Mesothelial cell of epicardium (in vitro differentiated cells): ENCODE measurements at places on chromosomes 7 and 10.

DNA sequence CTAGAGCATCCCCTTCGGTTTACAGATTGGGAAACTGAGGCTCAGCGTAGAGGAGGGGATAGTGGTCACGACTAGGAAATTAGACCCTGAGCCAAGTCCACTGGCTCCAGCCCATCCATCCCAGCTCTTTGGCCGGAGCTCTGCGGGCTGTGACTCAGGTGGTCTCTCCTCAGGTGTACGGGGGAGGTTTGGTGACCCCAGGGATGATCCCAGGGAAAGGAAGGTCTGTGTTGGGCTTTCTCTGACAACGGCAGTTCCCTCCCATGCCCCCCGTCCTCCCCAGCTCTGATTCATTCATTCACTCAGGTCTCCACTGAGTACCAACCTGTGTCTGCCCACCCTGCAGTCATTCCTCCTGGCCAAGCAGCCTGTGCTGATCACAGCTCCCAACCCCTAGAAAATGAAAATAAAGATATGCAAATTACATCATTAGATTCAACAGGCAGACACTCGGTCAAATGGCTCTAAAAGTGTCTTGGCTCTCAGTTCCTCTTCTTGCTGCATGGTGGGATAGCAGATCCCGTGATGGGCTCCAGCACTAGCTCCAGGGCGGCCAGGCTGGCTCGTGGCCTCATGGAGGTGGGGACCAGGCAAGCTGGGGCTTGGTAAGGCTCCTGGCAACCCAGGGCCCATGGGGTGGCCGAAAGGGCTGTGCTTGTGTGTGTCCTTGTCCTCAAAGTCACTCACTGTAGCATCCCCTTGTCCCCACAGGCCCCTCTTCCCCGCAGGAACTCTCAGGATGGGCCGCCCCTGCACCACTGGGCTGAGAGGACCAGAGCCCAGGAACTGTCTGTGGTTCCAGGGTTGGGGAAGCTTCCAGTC is 37.8 kb downstream of the CLRN3 start:
- no peaks in the 10 kb centered on the region for H3K4me1 ChIP-seq
- no peak for DNase-seq
- no peak overlapping the region for H3K4me3 ChIP-seq

DNA sequence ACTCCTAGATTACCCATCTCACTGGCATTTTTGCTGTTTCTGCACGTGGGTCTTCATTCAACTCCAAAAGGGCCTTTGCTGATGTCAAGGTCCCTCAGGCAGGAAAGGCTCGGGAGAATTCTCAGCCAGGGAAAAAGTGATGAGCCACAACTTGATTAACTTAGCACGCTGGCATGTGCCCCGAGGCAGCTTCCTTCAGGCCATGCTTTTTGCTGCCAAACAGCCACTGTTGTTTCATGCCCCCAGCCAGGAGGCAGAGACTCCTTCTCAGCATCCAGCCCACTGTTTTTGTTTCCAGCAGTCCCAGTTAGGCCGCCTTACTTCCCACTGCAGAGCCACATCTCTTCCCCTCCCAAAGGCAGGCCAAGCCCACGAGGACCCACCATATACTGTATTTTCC is 266.5 kb upstream of the YAE1 start:
- no peak overlapping the region for H3K27ac ChIP-seq
- peaks cover 14% of the 10 kb centered on the region for H3K4me1 ChIP-seq
- peaks cover 6% of the 10 kb centered on the region for H3K27me3 ChIP-seq
- no peak overlapping the region for H3K4me3 ChIP-seq

DNA sequence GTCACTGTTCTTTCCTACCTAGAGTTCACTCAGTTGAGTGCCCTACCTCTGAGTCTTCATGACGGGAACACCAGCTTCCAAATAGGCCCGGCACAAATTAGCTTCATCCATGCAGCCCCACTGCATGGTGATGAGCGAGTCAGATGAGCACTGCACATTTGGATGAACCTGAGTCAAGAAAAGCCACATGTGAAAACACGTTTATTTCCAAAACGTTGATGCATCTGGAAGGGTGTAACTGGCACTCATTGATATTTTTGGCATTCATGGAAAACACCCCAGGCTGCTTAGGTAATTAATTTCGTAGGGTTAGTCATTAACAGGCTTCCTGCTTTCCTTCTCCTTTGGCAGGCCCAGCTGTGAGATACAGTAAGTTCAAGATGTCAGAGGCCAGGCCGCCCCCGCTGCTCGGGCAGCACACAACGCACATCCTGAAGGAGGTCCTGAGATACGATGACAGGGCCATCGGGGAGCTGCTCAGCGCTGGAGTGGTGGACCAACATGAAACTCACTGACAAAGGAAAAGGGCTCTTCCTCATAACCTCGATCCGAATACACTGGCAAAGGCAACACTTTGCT is 725.2 kb downstream of the SUGCT start:
- peaks cover 10% of the 10 kb centered on the region for H3K4me1 ChIP-seq
- H3K36me3 ChIP-seq, result no peaks in the 10 kb centered on the region
- no peaks in the 10 kb centered on the region for H3K27me3 ChIP-seq
- no peak overlapping the region for H3K27ac ChIP-seq
- DNase-seq, result no peak

DNA sequence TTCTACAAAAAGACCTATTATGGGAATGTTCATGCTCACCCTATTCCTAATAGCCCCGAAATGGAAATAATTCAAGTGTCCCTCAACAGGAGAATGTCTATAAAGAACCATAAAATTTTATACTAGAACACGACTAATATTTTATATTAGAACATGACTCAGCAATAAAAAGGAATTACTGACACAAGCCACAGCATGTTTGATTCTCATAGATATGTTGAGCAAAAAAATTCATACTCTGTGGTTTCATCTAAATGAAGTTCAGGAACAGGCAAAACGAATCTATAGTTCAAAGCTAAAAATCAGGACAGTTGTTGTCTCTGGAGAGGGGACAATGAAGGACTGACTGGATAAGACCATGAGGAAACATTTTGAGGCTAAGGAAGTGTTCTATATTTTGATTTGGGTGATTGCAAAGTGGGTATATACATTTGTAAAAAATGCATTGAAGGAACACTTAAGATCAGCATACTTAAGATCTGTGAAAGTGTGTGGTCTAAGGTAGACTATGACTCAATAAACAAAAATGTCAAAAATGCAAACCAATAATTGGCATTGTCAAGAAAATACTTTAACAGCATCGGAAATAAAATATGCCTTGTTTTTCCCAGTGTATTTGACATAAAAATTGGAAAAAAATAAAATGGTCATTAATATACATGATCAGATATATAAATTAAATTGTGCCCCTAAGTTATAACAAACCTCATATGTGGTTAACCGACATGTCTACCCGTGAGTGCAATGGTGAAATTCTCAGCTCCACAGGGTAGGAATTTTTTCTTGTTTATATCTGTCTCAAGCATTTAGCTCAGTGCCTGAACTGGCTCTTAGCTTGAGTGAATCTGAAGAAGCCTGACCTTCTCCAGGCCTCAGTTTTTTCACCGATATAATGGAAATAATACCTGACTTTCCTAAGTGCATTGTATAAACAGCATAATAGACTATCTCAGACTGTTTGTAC is 124.9 kb upstream of the CTTNBP2 start:
- H3K27ac ChIP-seq, result peak overlapping the region; percentile 54
- no peaks in the 10 kb centered on the region for H3K27me3 ChIP-seq
- H3K4me3 ChIP-seq, result no peak overlapping the region
- no peaks in the 10 kb centered on the region for H3K36me3 ChIP-seq
- H3K4me1 ChIP-seq, result peaks cover 33% of the 10 kb centered on the region
